H54 (cell line): ENCODE measurements at places on chromosomes 2 and 18.
A peak's percentile ranks its signal among the peaks of the same experiment; 100 is the strongest.

DNA sequence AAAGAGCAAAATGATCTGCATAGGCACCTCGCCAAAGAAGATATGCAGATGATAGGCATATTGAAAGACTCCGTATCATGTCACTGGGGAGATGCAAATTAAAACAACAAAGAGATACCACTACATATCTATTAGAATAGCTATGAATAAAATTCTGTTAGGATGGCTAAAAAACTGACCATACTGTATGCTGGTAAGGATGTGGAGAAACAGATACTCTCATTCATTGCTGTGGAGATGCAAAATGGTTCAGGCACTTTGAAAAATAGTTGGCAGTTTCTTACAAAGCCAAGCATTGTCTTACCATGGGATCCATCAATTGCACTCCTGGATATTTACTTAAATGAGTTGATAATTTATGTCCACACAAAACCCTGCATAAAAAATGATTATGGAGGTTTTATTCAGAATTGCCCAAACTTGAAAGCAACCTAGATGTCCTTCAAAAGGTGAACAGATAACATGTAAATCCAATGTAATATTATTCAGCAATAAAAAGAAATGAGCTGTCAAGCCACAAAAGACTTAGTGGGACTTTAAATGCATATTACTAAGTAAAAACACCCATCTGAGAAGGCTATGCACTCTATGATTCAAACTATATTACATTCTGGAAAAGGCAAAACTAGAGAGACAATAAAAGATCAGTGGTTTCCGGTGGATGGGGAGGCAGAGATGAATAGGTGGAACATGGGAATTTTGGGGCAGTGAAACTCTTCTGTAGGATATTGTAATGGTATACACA, 31.2 kb downstream of the ZNF385B start:
- no peak for DNase-seq

DNA sequence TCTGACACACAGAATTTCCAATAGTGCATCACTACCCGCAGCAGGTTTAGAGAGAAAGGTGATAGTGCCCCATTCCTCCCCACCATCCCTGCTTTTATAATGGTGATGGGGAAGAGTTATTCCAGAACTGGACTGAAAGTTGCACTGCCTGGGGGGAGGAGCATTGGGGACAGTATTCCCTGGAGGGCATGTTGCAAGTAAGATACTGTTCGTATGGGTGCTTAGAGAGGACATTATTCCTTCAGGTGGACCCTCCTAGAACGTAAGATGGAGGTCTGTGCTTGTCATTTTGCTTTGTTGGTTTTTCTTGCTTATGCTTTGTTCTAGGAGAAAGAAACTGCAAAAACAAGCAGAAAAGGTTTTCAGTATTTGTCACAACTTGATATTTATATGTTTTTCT, 23.7 kb downstream of the MRPS9 start:
- DNase-seq = no peak

- DNase-seq = no peak
Measured at GRCh38 chr2:236082061-236082460, 86.1 kb downstream of the GBX2 start.

GRCh38 chr2:165141601-165142354, 62.1 kb downstream of the SCN3A start:
- DNase-seq = no peak

- no peak for DNase-seq
Measured at GRCh38 chr2:11850082-11850481, 103.7 kb downstream of the LPIN1 start.

- peak; percentile 30 for DNase-seq
Measured at GRCh38 chr2:225041851-225042799, at the start of gene DOCK10. Gene DOCK10 (minus strand): TSS chr2:225042468. CDS start chr2:225042374, 94 bp downstream.

GRCh38 chr2:217429981-217430500, 570.2 kb upstream of the TNP1 start:
- DNase-seq = no peak

DNA sequence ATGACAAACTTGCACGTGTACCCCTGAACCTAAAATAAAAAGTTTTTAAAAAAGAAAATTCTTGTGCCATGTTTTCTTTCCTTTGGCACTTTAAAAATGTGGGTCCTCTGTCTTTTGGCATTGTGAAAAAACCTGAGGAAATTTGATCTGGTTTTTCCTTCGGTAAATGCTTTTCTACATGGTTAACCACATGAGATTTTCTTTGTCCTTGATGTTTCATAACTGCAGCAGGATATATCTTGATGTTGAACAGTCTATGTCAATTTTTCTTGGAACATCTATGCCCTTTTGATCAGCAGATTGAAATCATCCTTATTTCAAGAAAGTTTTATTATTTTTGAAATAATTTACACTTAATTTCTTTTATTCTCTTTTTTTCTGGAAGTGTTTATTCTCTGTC, 109.1 kb downstream of the TMEM17 start:
- DNase-seq = no peak

GRCh38 chr2:79082987-79083386, 4.8 kb downstream of the REG1B start:
- DNase-seq = no peak

GRCh38 chr2:218024336-218024735, 21.5 kb upstream of the TNS1 start:
- no peak for DNase-seq

- DNase-seq = no peak
Measured at GRCh38 chr2:63538390-63538789, 49.9 kb downstream of the WDPCP start.

GRCh38 chr18:58645398-58645797, 16.5 kb upstream of the ALPK2 start:
- no peak for DNase-seq

DNA sequence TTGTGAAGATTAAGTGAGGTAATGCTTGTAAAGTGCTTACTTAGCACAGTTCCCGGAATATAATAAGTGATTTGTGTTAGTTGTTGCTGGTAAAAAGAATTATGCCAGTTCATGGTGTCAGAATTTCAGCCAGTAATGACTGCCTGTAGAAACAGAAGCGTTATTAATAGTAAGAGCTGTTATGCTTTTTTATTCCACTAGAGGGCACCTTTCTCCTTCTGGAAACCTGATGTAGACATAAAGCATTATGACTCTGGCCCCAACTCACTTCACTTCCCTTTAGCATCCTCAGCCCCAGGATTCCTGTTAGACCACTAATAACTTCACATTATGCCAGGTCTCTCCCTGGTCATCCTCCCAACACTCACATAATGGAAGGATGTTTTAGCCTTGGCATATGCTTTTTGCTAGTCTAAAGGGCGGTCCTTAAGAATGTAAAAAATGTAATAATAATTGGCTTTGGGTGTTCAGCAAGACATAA, 34.9 kb downstream of the C18orf54 start:
- no peak for DNase-seq

DNA sequence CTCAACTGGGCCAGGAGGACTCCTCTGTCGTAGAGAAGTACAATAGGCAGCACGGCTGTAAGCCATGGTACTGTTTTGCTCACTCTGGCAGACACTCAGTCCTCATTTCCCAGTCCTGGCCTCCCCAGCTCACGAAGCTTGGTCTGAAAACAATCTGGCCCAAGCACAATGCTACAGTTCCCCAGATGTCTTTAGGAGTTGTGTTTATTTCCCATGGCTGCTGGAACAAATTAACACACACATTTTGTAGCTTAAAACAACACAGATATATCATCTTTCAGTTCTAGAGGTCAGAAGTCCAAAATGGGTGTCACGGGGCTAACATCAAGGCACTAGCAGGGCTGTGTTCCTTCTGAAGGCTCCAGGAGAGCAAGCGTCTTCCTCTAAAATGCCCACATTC, 13.0 kb downstream of the FABP1 start:
- DNase-seq = no peak

- DNase-seq = no peak
Measured at GRCh38 chr18:56003009-56003719, 415.2 kb upstream of the TCF4 start.

DNA sequence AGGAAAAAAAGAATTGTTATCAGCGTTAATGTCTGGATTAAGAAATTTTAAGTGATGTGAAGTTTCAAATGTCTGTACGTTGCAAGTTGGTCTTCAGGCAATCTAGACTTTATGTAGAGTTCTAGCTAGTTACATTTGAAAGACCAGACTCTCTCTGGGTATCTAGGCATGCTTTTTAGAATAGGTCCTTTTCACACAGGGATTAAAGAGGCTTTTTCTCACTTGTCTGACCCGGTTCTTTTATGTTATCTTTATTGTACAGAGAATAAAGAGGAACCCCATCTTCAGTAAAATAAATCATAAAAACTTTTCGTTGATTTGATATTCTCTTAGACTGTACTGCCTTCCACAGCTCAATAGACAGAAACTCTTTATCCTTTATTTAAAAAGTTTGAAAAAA, 8.5 kb upstream of the EML6 start:
- no peak for DNase-seq

- DNase-seq = no peak
Measured at GRCh38 chr2:119338826-119339561, 27.6 kb downstream of the C2orf76 start.

DNA sequence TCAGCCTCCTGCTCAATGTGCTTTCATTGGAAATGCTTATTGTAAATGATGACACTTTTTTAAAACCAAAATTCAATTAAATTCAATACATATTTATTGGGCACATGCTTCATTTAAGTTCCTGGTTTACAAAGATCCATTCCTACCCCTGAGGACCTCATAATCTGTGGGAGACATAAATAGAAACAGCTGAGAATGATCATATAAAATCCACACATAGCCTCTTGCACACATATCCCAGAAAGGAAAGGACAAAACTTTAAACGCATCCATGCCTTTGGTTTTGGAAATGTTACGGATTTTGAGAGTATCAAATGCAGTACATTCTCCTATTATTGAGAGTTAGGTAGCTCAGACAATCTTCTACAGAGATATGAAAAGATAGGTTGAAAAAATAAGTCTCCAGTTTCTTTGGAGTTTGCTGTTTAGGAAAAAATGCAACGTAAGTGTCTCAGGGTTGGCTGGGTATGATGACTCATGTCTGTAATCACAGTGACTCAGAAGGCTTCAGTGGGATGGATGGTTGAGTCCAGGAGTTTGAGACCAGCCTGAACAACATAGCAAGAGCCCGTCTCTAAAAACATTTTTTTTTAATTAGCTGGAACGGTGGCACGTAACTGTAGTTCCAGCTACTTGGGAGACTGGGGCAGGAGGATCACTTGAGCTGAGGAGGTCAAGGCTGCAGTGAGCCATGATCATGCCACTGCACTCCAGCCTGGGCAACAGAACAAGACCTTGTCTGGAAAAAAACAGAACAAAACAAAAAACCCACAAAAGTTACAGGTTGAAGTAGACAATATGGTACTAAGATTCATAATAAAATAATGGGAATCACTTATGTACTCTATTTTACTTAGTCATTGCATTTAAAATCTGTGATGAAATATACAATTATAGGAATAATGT, 3.9 kb upstream of the PRELID3A start:
- DNase-seq = no peak

DNA sequence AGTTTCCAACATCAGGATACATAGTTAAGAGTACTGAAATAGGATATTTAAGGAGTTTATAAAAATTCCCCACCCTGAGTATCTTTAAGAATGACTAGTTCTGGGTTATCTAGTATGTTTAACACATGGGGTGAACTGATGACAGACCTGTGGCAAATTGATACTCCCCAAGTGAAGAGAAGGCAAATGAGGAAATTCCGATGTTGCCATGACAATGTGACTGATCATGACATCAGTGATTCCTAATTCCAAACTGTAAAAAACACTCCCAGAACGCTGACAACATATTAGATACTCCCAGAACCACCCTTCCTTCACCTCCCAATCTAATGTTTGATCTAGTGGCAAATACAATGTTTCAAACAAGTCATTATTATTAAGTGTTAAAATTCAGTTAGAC, 77.6 kb downstream of the RBMS1 start:
- DNase-seq = no peak

- DNase-seq = peak; percentile 85
Measured at GRCh38 chr2:219459460-219460311, 25.0 kb downstream of the SPEG start.

DNA sequence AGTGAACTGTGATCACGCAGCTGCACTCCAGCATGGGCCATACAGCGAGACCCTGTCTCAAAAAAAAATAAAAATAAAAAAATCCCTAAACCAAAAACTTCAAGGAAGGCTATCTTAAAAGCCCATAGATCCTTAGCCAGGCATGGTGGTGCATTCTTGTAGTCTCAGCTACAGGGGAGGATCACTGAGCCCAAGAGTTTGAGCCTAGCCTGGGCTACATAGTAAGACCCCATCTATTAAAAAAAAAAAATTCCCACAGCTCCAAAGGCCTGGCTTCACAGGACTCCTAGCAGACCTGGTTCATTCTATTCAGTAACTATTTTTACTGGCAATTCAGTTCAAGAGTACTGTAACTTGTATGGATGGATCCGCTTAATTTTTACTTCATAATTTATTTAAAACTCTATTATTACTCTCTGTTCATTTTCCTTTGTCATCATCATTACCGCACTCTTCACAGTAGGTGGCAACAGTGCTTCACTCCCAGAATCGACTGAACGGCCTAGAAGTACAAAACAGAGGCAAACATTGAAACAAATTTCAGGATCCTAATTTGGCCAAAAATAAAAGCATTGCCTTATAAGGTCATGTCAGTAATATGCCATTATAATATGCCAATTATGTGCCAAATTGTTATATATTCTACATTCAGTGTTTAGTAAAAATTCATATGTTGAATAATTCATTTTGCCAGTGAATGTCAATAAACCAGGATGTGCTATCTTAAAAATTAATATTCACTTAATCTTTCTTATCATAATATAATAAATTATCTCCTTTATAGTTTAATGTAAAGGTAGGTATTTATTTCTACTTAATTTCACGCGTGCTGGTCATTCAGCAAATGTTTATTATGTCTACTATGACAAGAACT, 14.3 kb upstream of the STAM2 start:
- DNase-seq = no peak

DNA sequence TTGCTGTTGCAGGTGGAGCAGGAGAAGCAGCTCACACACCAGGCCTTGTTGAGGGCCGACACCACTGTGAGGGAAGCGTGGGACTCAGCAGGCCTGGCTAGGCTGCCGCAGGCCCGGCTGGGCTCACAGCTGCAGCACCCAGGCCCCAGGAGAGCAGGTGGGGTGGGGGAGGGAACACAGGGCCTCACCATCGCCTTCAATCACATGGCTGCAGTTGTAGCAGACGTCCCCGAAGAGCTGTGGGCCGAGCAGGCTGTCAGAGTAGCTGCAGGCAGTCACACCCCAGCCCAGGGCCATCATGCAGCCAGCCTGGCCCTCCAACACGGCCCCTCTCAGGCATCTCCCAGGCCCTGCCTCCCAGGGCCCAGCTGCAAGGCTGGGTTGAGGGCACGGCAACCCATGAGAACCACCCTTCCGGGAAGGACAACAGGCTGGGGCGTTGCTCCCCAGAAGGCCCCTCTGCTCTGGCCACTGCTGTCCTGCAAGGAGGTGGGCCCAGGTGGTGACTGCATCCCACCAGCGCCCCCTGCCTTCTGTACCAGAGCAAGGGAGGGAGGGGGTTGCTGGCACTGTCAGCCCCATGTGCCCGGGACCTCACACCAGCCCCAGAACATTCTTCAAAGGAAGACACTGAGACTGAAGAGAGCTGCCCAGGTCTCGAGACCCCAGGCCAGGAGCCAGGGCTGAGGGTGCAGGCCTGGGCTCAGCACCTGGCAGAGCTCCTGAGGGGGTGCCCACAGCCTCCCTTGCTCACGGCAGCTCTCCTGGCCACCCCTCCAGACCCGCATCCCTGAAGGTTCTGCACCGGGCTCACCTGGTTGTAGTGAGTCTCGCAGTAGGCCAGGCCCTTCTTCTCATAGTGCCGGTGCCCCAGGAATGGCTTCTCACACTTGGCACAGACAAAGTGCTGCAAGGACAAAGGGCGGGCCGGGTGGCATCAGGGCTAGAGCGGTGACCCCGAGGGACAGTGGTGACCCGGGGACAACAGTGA, 5.6 kb upstream of the GPR17 start:
- DNase-seq = no peak

- no peak for DNase-seq
Measured at GRCh38 chr2:232138441-232138840, 176.9 kb downstream of the DIS3L2 start.

GRCh38 chr2:236919209-236919608, 166.5 kb upstream of the COPS8 start:
- no peak for DNase-seq
